Anterior cingulate cortex (tissue), 58 donors: ENCODE measurements at places on chromosomes 3 and 15.
A peak's percentile ranks its signal among the peaks of the same experiment; 100 is the strongest.

DNA sequence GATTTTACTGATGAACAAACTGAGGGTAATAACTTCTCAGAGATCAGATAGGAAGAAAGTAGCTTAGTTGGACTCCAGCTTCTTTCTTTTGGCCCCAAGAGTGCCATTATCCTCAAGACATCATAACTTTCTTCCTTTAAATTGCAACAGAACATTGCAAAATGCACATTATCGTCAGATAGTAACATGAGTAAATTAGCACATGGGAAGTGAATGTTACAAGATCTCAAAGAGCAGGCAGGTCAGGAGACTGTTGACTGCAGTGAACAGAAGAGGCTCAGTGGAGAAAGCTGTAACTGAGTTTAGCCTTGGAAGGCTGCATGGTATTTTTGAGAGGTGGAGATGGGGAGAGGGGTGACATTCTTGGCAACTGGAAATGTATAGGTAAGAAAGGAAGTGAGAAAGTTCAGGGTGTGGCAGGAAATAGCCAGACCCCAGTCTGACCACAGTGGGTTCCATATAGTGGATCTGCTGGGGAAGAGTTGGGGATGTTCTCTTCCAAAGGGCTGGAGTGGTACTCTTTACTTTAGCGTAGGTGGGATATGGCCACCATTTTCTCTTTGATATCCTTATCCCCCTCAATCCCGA lies 307.7 kb downstream of the RPLP1 start:
- no peak for DNase-seq

DNA sequence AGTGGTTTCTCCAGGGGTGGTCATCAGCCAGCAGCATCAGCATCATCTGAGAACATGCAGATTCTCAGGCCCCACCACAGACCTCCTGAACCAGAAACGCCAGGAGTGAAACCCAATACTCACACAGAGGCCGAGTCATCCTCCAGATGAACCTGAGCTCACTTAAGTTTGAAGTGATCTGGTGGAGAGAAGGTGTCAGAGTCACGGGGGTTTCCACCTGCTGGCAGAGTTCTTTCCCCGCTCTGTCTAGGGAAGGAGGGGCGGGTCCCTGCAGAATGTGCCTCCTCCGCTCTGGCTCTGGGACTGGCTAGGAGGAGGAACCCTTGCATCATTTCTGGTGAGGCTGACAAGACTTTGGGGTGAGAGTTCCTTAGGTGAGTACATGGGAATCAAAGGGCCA lies 13.3 kb upstream of the KIF23 start:
- no peak for DNase-seq

DNA sequence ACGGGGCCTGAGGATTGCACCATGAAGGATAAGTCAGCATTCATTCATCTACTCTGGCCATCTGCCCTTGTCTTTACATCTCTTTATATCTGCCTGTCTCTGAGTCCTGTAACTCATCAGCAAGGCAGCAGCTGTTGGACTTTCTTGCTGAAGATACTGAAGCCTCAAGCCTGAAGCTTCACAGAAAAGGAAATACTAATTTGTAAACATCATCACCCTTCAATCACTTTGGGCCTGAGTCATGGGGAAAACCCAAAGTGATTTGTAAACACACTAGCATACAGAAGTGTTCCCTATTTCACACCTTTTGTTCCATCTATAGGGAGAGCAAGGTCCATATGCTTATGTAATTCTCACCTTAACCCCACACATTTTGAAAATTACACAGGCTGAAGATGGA lies 928.2 kb downstream of the EPHA3 start:
- no peak for DNase-seq

- DNase-seq = no peak
Observed at GRCh38 chr3:152094406-152094805, 174.3 kb upstream of the MBNL1 start.

GRCh38 chr3:29532473-29532872 lies 251.6 kb downstream of the RBMS3 start:
- no peak for DNase-seq

- no peak for DNase-seq
Observed at GRCh38 chr3:189664311-189664710, 33.1 kb downstream of the TP63 start.

DNA sequence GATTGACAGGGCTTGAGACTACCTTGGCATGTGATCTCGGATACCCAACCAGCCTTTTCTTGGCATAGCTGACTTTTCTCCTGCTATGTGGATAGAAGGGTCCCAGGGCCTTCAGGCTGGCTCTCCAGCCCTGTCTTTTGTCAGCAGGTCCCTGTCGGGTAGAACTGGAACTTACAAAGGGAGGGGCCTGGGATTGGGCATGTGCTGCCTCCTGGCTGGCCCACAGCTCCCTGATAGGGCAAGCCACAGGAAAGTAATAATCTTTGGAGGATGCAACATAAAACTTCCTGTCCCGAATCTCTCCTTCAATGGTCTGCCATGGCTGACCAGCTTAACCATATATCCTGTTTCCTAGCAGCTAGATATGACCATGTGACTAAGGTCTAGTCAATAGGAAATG lies 89.1 kb downstream of the ABHD5 start:
- no peak for DNase-seq

GRCh38 chr3:129160891-129161859 lies at the start of gene ISY1:
Gene ISY1 (minus strand): TSS chr3:129161063. CDS start chr3:129160975, 88 bp downstream.
- DNase-seq = peak; percentile 84

GRCh38 chr15:93460717-93461116 lies 371.7 kb upstream of the RGMA start:
- no peak for DNase-seq

- DNase-seq = no peak
Observed at GRCh38 chr3:168088106-168088720, 7.5 kb downstream of the GOLIM4 start.

DNA sequence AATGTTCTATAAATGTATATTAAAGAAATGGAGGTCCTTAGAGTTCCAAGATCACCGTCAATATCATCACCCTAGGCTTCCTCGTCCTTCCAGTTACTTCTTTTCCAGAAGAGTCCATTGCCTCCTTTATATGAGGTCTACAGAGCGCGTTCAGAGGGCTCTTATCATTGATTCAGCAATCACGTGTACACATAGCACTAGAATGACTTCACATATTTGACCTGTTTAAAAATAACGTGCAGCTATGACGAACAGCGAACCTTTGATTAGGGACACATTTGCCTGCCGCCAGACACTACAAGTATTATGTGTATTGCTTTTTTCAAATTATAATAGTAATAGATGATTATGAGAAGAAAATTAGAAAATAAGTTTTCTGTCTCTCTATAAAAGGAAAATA lies 26.0 kb downstream of the IGF1R start:
- DNase-seq = no peak

DNA sequence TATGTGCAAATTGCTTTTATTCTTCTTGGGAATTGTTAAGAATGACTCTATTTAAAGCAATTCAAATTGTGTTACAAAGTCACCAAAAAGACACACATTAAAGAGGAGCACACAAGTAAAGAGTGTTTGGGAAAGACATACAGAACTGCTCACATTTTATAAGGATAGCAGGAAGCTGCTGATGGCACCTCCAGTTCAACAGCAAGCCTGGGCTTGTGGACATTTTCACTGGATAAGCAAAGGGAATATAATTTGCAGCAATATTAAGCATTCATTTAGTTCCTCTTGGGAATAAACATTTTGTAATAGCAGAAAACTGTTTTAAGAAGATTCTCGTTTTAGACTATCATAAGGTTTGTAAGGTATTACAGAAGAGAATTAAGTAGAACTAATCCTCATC lies 1271.9 kb downstream of the ZPLD1 start:
- DNase-seq = no peak

DNA sequence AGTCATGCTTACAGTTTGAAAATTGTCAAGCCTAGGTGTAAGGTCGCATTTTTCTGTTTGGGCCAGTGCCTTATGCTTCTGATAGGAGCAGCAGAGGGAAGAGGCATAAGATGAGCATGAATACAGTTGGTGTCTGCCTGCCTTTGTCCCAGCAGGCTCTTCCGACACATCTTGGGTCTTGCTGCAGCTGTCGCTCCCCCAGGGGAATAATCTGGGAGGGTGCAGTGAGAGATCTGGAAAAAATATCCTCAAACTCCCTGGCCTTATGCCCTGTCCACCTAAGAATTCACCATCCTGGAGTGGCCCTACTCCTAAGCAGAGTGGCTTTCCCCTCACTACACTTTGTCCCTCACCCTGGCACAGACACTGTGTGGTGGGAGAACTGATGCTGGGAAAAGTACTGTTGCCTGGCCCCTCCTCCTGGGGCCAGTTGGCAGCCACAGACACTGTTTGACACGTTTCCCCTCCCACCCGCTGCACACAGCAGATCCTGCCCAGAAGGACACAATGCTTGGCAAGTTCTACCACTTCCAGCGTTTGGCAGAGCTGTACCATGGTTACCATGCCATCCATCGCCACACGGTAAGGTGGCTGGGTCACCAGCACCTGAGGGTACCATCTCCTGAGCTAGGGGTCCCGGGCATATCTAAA lies 21.1 kb upstream of the RHO start:
- DNase-seq = peak; percentile 63

GRCh38 chr3:58116161-58116955 lies 94.4 kb downstream of the DNASE1L3 start:
- DNase-seq = no peak

GRCh38 chr15:62020576-62021160 lies 39.6 kb downstream of the VPS13C start:
- no peak for DNase-seq

- DNase-seq = no peak
Observed at GRCh38 chr3:20668411-20668810, 482.4 kb upstream of the SGO1 start.

- no peak for DNase-seq
Observed at GRCh38 chr15:37902126-37902525, 32.3 kb upstream of the TMCO5A start.

- DNase-seq = no peak
Observed at GRCh38 chr15:90271459-90272166, 6.1 kb downstream of the NGRN start.

DNA sequence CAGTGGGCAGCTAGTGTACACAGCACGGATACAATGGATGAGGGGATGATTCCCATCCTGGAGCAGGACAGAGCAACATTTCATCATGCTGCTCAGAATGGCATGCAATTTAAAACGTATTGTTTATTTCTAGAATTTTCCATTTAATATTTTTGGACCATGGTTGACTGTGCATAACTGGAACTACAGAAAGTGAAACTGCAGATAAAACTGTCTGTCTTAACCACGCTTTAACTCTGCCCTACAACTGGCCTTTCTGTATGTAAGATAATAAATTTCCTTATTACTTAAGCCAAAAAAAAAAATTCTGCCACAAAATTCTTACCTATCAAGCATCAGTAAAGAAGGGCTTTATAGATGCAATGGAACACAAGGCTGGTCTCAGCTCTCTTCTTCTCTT lies 33.4 kb downstream of the AP3S2 start:
- no peak for DNase-seq

- DNase-seq = no peak
Observed at GRCh38 chr3:15542614-15543013, 21.1 kb upstream of the COLQ start.

GRCh38 chr3:65816208-65816607 lies 222.5 kb downstream of the MAGI1 start:
- DNase-seq = no peak

DNA sequence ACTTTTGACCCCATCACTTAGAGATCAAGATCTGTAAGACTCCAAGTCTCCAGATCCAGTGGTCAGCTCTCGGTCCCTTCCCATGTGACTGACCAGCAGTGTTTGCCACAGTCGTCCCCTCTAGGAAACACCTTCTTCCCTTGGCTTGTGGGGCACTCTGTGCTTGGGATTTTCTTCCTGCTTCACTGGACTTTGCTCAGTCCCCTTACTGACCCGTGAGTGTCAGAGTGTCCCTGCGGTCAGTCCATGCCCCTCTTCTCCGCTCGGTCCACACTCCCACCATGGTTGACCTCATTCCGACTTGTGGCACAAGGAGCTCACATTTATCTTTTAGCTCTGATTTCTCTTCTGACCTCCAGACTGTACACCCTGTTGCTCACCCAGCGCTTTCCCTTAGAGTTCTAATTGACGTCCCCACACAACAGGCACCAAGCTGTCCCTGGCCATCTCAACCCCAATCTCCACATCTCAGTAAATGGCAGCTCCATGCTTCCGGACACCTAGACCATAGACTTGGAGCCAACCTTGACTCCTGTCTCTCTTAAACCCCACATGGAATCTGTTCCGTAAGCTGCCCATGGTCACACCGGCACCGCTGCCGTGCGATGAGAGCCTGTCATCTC lies 67.9 kb downstream of the APBA2 start:
- no peak for DNase-seq

- DNase-seq = peak; percentile 13
Observed at GRCh38 chr3:62622553-62623174, 249.3 kb upstream of the FEZF2 start.

- DNase-seq = no peak
Observed at GRCh38 chr3:133851266-133851906, 44.3 kb downstream of the RAB6B start.

DNA sequence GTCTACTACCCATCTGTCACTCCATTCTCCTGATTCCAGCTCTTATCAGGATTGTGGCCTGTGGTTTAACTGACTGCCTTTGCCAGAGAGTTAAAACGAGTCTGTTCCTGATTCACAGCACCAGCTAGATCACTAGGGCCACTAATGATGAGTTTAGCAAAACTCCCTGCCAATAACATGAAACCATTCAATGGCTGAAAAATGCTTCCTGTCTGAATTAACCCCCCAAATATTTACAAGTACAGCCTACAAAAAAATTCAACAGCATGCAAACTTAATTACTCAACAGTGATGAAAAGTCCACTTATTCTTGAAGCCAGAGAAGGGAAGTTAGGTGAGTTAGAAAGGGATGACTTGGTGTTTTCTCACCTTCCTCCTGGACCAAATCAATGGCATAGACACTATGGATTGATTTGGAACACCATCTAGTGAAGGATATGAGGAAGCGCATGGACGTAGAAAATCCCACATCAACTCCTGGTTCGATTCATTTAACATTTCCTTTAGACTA lies 141.4 kb downstream of the TGFBR2 start:
- DNase-seq = no peak
